ENCODE measurements at places on chromosomes 6 and 20.

- DNase-seq, result no peak
These were observed 152.5 kb downstream of the MRPL14 start for GRCh38 chr6:43974643-43975230.

DNA sequence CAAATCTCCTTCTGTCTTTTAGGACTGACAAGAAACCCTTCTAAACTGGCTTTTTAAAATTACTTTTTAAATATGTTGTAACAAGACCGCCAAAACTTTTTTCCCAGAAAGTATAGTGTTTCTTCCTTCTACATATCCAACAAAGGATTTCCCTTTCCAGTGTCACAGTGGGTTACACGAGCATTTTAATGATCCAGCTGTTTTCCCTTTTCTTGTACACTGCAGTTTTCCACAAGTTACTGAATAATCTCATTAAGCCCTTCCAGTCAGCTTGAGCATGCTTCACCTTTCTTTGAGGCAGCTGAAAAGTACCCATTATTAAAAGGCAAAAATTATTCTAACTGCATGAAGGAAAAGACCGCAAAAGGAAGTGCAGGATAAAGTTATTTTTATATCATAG, 48.6 kb downstream of the CD24 start:
- no peak for DNase-seq

DNA sequence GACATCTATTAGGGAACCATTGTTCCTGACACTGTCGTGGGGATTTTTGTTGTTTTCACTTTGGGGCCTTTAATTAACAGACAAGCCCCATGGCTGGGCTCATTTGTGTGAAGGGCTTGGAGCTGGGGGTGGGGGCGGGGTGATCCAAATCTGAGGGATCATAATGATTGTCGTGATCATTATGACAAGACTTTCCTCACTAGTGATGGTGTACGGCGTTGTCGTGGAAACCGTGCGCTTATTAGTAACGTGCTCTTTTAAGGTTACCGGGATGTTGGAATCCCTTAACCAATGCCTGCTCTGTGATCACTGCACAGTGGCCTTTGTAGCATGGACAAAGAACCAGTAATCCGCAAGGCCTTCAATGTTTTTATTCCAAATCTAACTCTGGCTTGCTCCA, 18.6 kb downstream of the PDYN start:
- no peak for DNase-seq

GRCh38 chr20:51319522-51319921, 223.0 kb downstream of the NFATC2 start:
- DNase-seq, result no peak

- no peak for DNase-seq
These were observed 13.6 kb upstream of the GUCA1A start for GRCh38 chr6:42159431-42160024.

- DNase-seq, result no peak
These were observed 155.2 kb downstream of the TTLL2 start for GRCh38 chr6:167479901-167480648.

- DNase-seq, result no peak
These were observed 4.3 kb downstream of the CDC25B start for GRCh38 chr20:3800256-3800877.

- DNase-seq, result no peak
These were observed 18.0 kb upstream of the PREX1 start for GRCh38 chr20:48845721-48846306.

DNA sequence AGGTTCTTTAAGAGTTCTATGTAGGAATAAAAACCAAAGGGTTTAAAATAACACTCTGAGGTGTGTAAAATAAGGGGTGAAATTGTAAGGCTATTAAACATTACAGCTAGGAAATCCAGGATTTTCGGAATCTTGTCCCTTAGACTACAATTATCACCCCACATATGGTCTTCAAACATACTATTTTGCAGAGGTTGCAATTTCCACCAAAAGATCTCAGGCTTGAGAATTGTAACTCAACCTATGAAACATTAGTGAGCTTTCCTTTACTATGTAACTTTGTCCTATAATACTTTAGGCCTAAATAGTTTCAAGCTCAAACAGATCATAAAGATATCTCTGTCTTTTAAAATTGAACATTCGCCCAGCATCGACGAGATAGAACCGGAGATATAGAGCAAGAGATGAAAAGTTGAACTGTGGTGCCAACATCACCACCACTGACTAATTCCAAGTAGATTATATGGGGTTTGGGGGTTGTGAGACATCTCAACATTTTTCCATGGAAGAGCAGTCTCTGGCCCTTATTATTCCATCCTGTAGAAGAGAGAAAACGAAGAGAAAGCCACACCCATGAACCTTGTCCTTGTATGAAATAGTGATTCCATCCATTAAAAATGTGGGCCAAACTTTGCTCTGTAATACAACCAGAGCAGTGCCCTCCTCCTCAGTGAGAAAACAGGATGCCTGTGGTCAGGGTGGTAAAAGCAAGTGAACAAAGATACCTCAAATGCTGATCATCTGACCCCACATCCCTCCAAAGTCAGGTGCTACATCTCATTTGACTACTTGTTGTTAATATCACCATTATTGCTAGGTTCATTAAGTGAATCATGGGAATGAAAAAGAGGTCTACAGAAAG, 284.5 kb upstream of the GJE1 start:
- no peak for DNase-seq
